Endothelial cell of umbilical vein (primary cell): ENCODE measurements at places on chromosomes 5 and 9. TPM values are rescaled to one million over a fixed set of nuclear protein-coding genes. Genes with fewer than 3 reads are reported as not detected.

- DNase-seq: no peak
- H3K4me3 ChIP-seq: no peak overlapping the region
- H3K27ac ChIP-seq: no peak overlapping the region
- H3K36me3 ChIP-seq: no peaks in the 10 kb centered on the region
- no peaks in the 10 kb centered on the region for H3K4me1 ChIP-seq
Measured at GRCh38 chr9:8864545-8864896, 1064.9 kb upstream of the DMAC1 start.

DNA sequence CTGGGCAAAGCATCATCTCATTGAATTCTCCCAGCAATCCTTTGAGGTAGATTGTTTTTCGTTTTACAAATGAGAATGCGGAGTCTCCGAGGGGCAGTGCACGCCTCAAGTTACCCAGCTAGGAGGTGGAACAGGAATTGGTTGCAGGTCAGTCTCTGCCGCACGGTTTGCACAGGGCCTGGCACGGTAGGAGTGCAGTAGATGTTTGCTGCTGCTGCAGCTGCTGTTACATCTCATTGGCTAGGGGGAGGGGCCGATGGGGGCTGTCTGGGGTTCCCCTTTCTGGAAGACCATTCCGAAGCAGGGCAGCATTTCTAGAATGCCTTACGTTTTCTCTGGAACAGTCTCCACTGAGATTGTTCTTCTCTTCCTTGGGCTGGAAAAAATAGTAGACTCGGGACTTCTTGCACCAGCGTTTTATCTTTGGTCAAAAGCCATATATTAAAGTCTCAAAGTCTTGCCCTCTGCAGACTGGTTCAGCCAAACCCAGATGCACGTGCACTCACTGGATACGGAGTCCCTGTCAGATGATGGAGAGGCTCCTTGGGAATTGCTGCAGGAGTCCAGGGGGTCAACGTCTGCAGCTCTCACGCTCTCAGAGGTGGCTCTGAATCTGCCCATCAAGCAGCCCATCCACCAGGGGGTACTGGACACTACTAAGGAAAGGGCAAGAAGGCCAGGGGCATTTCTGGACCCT, 1.2 kb downstream of the USP20 start:
- H3K27me3 ChIP-seq: no peaks in the 10 kb centered on the region
- peaks cover 15% of the 10 kb centered on the region for H3K4me1 ChIP-seq
- no peak overlapping the region for H3K4me3 ChIP-seq
- peaks cover 2% of the 10 kb centered on the region for H3K36me3 ChIP-seq
- no peak overlapping the region for H3K27ac ChIP-seq
- DNase-seq: no peak

GRCh38 chr9:112532427-112532826, 45.8 kb downstream of the KIAA1958 start:
- no peaks in the 10 kb centered on the region for H3K36me3 ChIP-seq
- no peak for DNase-seq
- no peaks in the 10 kb centered on the region for H3K27me3 ChIP-seq
- no peak overlapping the region for H3K27ac ChIP-seq
- peaks cover 11% of the 10 kb centered on the region for H3K4me1 ChIP-seq
- H3K4me3 ChIP-seq: no peak overlapping the region

PHF24 gene
- not detected in 2 replicates for total RNA-seq

PPP3R2 gene
- not detected in 2 replicates for total RNA-seq

SLC6A19 gene
- total RNA-seq: not detected in 2 replicates

CENPK gene
- 49.3 and 50.7 TPM in 2 replicates for total RNA-seq
